ENCODE measurements at places on chromosomes 4 and X.

- no peak for DNase-seq
These were observed 581.9 kb upstream of the PITX2 start for GRCh38 chr4:111204797-111205196.

- no peak for DNase-seq
These were observed 186.2 kb upstream of the TBL1X start for GRCh38 chrX:9278475-9279233.

GRCh38 chr4:77044461-77045150, 31.2 kb downstream of the CCNI start:
- DNase-seq = no peak

DNA sequence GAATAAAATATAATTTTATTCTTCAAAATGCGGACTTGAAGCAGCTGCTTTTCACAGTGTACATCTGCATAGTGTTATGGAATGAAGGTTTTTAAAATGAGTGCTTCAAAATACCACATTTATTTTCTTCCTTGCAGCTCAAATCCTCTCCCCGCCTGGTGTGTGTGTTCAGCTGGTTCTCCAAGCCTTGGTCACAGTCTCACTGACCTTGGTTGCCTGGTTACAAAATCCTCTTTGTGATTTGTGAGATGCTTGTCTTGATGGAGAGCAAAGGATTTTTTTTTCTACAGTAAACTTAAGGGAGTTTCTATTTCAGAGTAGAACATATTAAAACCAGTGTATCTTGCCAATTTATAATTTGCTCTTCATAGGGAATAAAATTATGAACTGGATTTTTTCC, 139.2 kb downstream of the PCDH18 start:
- DNase-seq = no peak

GRCh38 chr4:23614284-23614892, 275.5 kb downstream of the PPARGC1A start:
- DNase-seq = peak; percentile 64

- DNase-seq = no peak
These were observed 40.8 kb upstream of the KCNIP4 start for GRCh38 chr4:21989351-21989750.

DNA sequence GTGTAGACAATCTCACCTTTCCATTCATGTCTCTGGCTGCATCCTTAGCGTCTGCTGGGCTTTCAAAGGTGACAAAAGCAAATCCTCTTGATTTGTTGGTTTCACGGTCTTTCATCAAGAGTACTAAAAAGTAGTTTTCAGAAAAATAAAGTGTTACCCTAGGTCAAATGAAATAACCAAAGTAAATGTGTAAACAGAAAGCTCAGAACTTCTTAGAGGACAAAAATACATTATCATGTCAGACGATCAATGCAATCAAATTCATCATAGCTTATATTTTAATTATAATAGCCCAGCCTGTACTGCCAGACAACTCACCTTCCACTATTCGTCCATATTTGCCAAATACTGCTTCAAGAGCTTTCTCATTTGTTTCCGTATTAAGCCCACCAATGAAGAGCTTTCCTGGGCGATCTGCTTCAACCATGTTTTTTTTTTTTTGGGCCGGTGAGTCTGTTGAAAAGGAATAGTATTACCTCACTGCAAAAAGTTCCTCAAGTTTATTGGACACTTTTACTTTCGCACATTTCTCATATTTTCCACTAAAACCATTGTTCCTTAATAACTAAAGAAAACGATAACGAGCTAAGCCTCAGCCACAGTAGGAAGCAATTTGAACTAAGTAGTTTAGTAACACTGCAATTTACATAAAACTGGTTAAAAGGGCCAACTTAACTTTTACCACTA, 1.4 kb downstream of the RBMX start:
- no peak for DNase-seq

DNA sequence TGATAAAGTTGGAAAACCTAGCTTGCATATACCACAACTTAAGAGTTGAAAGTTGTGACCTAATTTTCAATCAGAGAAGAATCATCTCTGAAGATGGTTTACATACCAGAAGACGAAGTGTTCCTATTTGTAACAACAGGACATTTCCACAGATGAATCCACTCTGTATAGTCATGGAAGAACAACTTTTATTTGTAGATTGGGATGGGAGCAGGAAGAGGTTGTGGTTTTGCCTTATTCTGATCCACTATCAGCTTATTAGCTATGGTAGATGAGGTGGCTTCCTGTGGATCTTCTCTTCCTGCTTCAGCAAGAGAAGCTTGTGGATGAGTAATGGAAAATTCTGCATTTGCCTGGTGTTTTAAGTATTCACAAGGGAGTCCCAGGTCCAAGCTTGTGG, 18.6 kb upstream of the SUPT20HL1 start:
- DNase-seq = no peak

- DNase-seq = no peak
These were observed 284.6 kb upstream of the GATB start for GRCh38 chr4:152045449-152045806.

- DNase-seq = no peak
These were observed 31.3 kb upstream of the LONRF3 start for GRCh38 chrX:118943102-118943501.

DNA sequence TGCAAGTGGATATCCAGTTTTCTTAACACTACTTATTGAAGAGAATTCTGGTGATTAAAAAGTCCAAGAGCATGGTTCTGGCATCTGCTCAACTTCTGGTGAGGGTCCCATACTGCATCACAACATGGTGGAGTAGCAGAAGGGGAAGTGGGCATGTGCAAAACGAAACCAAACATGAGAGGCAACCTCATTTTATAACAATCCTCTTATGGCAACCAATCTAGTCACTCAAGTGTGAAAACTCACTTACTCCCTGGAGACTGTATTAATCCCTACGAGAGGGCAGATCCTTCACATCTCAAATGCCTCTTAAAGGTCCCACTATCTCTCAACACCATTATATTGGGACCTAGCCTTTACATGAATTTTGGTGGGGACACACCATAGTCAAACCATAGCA, 55.4 kb upstream of the TRO start:
- DNase-seq = no peak

DNA sequence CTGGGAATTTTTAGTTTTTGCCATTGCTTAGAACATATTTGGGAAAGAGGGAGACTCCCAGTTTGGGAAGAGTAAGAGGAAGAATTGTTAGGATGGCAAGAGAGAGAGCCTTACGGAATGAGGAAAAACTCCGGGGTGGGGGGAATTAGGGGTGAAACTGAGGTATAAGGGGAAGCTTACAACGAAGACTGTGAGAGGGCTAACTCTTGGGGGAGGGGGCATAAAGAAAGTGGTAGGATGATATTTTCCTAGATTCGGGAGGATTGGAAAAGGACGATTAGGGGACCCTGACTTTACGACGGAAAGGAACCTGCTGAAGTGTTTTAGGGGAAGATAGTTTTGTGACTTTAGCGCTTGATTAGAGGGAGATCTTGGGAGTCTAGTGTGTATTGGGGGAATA, 86.2 kb upstream of the HPRT1 start:
- DNase-seq = no peak

DNA sequence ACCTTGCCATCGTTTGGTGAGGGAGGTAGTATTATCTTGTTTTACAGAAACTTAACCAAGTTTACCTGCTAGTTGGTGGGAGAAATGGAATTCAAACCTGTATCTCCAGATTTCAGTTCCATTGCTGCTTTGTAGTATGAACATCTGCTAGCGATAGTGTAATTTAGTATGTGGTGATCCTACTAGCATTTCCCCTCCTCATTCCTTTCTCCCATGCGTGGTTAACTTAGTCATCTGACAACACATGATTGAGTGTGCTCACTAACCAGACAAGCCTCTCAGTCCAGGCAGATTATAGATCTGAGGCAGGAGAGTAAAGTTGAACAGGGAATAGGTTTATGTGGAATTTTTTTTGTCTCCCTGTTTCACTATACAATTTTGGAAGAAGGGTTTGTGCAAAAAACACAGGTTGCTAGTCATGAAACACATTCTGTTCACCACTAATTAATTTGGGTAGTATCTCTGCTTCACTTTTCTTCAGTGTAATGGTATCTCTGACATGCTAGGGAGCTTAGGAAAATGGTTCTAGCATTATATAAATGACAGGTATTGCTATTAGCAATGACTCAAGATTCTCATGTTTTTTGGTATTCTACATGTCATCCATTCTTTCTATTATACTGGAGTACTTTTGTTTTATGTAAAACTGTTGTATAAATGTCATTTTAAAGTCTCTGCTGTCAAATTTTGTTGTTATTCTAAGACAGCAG, 21.7 kb downstream of the RBPJ start:
- DNase-seq = no peak

GRCh38 chr4:39406763-39407583, at the start of gene KLB:
Gene KLB (plus strand): TSS chr4:39406930. CDS start chr4:39406950, 20 bp downstream.
- no peak for DNase-seq

- DNase-seq = no peak
These were observed 85.9 kb downstream of the PRKX start for GRCh38 chrX:3627594-3627993.

GRCh38 chr4:2812612-2813354, 19.9 kb downstream of the SH3BP2 start:
- no peak for DNase-seq

DNA sequence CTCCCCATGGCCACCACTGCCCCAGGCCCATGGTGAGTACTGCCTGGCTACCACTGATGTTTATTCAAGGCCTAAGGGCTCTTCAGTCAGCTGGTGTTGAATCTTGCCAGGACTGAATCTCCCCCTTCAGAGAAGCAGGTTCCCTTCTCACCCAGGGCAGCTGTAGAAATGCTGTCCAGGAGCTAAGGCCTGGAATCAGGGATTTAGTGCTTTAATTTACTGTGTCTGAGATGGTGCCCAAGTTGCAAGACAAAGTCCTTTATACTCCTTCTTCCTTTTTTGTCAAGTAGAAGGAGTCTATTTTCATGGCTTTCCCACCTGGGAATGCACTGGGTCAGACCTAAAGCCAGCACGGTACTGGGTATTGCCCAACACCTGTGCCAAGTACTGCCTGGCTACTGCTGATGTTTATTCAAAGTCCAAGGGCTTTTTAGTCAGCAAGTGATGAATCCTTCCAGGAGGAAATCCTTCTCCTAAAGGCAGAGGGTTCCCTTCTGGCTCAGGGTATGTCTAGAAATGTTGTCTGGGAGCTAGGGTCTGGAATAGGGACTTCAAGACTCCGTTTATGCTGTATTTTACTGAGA, 117.6 kb upstream of the ATOH1 start:
- peak; percentile 44 for DNase-seq

DNA sequence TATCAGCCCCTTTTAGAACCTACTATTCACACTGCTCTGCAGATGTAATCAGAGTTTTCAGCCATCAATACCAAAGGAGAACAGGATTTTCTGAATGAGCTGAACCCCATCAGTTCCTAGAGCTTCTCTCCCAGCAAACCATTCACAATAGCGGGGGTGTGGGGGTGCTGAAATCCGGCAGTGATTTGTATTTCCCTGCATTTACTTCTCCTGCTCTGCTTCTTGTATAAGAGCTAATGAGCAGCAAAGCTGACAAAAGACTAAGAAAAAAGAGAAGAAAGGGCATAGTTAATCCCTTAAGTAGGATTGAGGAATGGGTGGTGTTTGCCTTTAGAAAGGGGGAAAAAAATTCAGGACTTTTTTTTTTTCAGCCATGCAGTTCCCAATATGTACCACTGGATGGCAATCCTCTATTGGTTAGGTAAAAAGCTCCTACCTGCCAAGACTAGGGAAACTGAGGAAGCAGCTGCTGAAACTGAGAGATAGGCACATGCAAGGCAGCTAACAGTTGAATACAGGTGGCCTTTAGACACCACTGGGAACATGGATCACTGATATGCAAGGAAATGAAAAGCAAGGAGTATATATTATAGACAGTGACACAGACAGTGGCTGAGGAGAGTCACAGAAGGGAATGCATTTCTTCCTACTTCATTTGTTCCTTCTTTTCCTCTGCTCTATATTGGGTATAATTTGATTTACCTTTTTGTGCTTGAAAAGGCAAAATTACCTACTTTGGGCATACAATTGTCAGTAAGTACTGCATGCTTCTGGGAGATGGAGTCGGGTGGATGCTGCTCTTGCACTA, 217.9 kb downstream of the HS6ST2 start:
- no peak for DNase-seq

- no peak for DNase-seq
These were observed 81.1 kb downstream of the VMA21 start for GRCh38 chrX:151478058-151478457.

GRCh38 chr4:71867598-71867997, 83.7 kb upstream of the GC start:
- no peak for DNase-seq

DNA sequence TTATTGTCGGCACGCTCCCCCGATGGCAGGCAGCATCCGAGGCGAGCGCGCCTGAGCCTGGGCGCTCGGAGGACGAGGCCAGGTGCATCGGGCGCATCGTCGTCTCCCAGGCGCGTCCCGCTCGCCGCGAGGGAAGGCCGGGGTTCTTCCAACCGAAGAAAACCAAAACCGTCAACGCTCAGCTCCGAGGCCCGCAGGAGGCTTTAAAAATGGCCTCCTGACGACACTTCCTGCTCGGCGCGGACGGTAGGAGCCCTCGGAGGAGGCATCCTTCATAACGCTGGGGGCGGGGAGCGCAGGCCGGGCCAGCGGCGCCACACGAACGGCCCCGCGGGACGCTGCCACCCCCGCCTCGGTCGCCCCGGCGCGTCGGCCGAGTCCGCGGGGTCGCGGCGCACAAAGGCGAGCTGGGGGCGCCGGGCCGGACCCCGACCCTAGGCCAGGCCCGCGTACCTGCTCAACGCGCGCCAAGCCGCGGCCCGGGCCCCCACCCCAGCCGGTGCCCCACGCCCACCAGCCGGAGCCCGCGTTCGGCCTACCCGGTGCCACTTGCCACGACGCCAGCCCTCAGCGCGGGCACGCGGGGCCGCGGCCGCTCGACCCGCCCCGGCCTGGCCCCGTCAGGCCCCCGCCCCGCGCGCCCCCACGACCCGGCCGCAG, 501 bp downstream of the ZNF518B start:
- DNase-seq = peak; percentile 83

GRCh38 chr4:26217961-26218676, 102.7 kb upstream of the RBPJ start:
- DNase-seq = peak; percentile 60

GRCh38 chrX:5681159-5681558, 547.5 kb downstream of the NLGN4X start:
- DNase-seq = no peak

All from endodermal cell (in vitro differentiated cells).